Omental fat pad (tissue), 4 donors: ENCODE measurements at places on chromosomes 5 and 9.

GRCh38 chr5:150235500-150235854, 45.6 kb downstream of the SLC6A7 start:
- no peak for DNase-seq

- DNase-seq: no peak
Measured at GRCh38 chr9:87683751-87684626, 41.9 kb upstream of the CTSL start.

DNA sequence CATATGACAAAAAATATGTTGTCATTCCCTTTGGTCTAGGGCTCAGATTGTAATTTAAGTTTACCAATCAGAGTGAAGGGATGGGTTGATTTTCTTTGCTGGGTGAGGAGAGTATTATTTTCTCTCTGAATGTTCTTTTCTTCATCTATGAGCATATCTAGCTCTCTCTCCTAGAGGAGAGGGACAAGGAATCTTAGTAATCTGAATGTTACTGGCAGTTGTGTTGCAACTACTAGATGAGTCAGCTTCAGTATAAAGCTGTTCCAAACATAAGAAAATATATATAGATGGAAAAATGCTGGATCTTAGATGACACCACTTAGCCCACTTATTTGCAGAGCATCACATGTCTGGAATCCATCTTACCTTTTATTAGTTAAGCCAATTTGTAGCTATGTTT, 259.3 kb downstream of the TUSC1 start:
- DNase-seq: no peak

GRCh38 chr5:39016587-39017275, 57.5 kb downstream of the RICTOR start:
- DNase-seq: no peak
